H9 (cell line): ENCODE measurements at places on chromosomes 7 and 10.

DNA sequence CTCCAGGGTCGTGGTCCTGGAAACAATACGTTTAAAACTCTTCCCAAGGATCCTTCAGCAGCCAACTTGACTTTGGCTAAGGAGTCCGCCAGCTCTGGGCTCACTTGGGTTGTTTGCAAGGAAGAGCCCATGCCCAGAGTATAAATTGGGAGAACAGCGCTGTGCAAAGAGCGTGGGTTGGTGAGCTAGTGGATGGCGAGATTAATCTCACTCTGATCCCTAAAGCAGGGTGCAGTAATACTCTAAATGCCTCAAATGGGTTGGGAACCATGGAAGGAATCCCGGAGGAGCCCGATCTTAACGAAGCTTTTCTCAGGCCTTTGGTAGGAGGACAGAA, 495 bp upstream of the SDHAF3 start:
- no peak for DNase-seq
- H3K27ac ChIP-seq = no peak overlapping the region
- H3K4me3 ChIP-seq = peak overlapping the region; percentile 87
- no peaks in the 10 kb centered on the region for H3K36me3 ChIP-seq
- no peaks in the 10 kb centered on the region for H3K27me3 ChIP-seq
- no peaks in the 10 kb centered on the region for H3K4me1 ChIP-seq

DNA sequence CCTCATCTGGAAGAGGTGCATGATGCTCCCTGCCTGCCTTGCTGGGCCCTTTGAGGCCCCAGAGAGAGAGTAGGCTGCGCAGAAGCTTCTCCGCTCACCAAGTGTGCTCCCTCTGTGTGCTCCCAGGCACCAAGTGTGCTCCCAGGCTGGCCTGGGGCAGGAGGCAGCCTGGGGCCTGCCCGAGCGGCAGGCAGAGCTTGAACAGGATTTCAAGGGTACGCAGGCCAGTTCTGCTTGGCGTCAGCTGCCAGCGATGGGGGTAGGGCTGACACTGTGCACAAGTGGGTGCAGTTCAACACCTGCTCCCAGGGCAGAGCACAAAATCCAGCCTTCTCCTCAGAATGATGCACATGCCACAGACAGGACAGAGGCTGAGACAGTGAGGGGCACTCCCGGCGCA, 119.7 kb downstream of the FAM53B start:
- DNase-seq = no peak
- H3K4me3 ChIP-seq = no peak overlapping the region
- H3K27ac ChIP-seq = no peak overlapping the region
- no peaks in the 10 kb centered on the region for H3K36me3 ChIP-seq
- H3K27me3 ChIP-seq = no peaks in the 10 kb centered on the region

- H3K4me1 ChIP-seq = no peaks in the 10 kb centered on the region
- H3K27me3 ChIP-seq = no peaks in the 10 kb centered on the region; the same call in 1 of the 2 replicates
- H3K27ac ChIP-seq = no peak overlapping the region
- no peak overlapping the region for H3K4me3 ChIP-seq
Observed at GRCh38 chr7:28790467-28790866, 167.7 kb downstream of the TRIL start.

- DNase-seq = peak; percentile 47
- H3K36me3 ChIP-seq = no peaks in the 10 kb centered on the region
- H3K4me3 ChIP-seq = peak overlapping the region; percentile 60
- H3K27me3 ChIP-seq = peaks cover 45% of the 10 kb centered on the region; the same call in 1 of the 2 replicates
Observed at GRCh38 chr7:128166603-128167041, 74.5 kb upstream of the LEP start.
